ENCODE measurements at places on chromosomes 16 and 17. TPM values are rescaled to one million over a fixed set of nuclear protein-coding genes. Genes with fewer than 3 reads are reported as not detected.

CDIP1 gene
- 16.6 TPM for total RNA-seq

CD68 gene
- 16.2 TPM for total RNA-seq

RASL10B gene
- 8.5 TPM for total RNA-seq

TEX14 gene
- total RNA-seq, result 0.29 TPM

EPOP gene
- total RNA-seq, result 0.70 TPM

TMEM100 gene
- 25.9 TPM for total RNA-seq

JMJD8 gene
- total RNA-seq, result 50.0 TPM

KRT31 gene
- 0.47 TPM for total RNA-seq

SRCIN1 gene
- 5.7 TPM for total RNA-seq

TLCD2 gene
- total RNA-seq, result 3.9 TPM

CLDN7 gene
- 65.5 TPM for total RNA-seq

SAMD14 gene
- 7.1 TPM for total RNA-seq

HOXB9 gene
- 20.3 TPM for total RNA-seq

Data from metanephros (tissue), 2 donors.